ENCODE measurements at places on chromosomes 1 and 21.
A peak's percentile ranks its signal among the peaks of the same experiment; 100 is the strongest.

GRCh38 chr1:156480016-156480370 is 20.6 kb downstream of the MEF2D start:
- DNase-seq = no peak

DNA sequence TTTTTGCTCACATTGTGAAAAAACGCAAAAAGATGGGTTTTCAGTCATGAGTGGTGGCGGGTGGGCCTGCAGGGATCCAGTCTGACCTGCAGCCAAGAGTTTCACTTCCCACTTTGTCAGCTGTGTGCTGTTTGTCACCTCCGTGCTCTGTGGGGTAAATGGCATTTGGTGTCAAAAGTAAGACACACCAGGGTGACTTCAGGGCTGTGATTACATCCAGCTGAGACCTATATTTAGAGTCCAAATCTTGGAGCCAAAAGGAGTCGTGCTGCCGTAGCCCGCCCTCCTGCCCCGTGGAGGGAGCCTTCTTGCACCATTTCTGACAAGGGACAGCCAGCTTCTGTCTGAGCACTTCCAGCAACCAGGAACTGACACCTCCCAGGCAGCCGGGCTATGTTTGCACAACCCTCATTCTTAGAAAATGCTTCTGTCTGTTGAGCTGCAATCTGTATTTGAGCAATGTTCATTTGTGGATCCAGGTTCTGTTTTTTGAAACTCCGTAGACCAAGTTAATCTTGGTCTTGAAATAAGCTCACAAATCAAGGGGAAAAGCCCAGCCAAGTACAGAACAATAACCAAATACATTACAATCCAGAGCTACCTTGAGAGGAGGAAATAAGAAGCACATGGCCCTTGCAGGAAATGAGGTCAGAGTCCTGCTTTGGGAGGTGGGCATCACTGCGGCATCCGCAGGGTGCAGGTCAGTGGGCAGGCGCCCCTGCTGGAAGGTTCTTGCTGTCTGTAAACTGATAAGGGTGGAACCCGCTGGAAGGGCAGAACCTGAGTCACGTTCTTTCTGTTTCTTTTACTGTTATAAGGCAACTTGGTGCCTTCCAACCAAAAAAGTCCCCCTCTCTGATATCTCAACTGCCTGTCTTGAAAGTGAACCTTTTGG is 14.4 kb downstream of the ABCG1 start:
- peak; percentile 56 for DNase-seq

- no peak for DNase-seq
These were observed 172.7 kb downstream of the PDE4B start for GRCh38 chr1:65965112-65965996.

GRCh38 chr1:37464443-37464842 is 9.9 kb upstream of the ZC3H12A start:
- DNase-seq = no peak

DNA sequence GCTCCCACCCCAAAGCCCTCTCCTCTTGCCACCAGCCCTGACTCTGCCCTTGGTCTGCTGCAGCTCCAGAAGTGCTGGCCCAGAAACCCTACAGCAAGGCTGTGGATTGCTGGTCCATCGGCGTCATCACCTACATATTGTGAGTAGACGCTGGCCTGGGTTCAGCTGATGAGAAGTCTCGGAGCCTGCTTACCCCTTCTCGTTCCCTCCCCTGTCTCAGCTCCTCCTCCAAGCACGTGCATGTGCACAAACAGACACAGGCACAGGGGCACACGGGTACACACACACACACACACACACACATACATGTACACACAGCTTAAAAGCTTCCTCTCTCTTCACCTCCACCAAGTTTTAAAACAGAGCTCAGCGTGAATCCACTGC is 24.3 kb downstream of the CAMK1G start:
- DNase-seq = no peak

GRCh38 chr1:234920843-234921140 is 207.8 kb downstream of the TOMM20 start:
- DNase-seq = no peak

DNA sequence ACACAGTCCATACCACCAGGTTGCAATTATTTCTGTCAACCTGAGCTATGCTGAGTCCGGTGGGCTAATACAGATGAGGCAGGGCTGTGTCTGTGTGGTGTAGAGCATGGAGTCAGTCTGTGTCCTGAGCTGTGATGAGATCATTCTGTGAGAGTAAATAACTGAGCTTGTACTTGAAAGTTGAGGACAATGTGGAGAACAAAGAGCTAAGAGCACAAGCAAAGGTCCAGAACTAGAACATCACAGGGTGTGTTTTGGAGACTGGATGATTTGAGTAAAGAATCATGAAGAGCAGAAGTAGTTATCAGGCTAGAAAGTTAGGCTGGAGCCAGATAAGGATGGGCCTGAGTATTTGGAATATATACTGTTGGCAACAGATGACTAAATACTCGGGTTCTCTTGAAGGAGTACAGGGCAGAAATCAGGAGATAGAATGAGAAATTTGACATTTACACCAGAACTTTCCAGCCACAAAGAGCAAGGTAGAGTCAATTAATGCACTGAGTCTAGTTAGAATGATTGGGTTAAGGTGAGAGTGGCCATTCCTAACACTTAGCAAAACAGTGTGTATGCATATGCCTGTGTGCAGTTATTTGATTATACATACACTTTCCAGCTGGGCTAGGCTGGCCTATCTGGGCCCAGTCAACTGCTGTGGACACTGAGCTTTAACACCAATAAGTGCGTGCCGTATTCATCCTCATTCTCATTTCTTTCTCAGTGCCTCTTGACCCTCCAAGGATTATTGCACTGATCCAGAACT is 48.8 kb downstream of the LEPR start:
- no peak for DNase-seq

GRCh38 chr21:39612233-39613040 is at the start of gene B3GALT5:
Gene B3GALT5, plus strand, starts transcription at chr21:39612940. Its CDS starts 47,620 bp downstream, at chr21:39660560.
- DNase-seq = no peak

DNA sequence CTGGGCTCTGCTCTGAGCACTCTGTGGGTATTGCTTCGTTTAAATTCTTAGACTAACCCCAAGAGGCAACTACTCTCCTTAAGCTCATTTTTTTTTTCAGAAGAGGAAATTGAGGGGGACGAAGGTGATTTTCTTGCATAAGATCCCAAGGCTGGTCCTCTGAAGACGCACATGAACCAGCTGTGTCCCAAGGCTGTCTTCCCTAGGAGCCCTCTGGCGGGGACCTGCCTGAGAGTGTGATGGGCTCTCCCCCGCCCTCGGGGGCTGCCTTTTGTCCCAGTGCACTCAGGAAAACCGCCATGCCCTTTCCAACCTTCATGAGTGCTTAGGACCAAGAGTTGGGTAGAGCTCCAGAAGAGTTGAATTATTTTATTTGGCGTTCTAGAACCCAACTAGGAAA is 21.7 kb downstream of the UMODL1 start:
- no peak for DNase-seq

DNA sequence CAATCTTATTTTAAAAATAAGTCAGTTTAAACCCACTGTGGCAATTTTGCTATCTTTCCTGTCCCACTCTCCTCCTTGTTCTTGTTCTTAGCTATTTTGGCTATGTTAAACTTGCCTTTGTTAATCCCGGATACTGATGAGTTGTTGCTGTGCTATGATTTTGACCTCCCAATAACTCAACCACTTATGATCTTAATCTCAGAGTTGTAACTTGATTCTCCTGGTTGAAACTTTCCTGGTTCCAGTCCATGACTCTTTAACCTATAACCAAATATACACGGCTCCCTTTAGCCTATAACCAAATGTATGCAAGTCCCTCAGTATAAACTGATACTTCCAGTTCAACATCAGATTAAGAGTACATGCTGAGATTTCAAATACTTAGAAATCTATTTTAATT is 15.6 kb upstream of the ACADM start:
- DNase-seq = no peak

DNA sequence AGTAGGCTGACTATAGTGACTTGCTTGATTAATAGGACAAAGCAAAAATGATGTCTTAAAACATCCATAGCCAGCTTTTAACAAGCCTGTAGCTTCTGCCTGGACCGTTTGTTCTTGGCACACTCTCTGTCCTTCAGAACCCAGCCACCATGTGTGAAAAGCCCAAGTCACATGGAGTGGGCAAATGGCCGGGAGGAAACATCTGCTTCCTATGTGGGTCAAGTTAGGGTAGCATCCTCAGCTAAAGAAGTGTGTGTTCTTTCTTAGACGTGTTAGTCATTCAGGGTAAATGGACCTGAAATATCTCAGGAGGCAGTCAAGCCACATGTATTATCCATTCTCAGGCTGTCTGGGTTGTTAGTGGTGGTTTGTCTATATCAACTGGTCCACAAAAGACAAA is 23.4 kb downstream of the RD3 start:
- no peak for DNase-seq

- DNase-seq = no peak
These were observed 232.8 kb downstream of the CHRM3 start for GRCh38 chr1:239619190-239619589.

- no peak for DNase-seq
These were observed 47.3 kb upstream of the RCC1 start for GRCh38 chr1:28458237-28459228.

DNA sequence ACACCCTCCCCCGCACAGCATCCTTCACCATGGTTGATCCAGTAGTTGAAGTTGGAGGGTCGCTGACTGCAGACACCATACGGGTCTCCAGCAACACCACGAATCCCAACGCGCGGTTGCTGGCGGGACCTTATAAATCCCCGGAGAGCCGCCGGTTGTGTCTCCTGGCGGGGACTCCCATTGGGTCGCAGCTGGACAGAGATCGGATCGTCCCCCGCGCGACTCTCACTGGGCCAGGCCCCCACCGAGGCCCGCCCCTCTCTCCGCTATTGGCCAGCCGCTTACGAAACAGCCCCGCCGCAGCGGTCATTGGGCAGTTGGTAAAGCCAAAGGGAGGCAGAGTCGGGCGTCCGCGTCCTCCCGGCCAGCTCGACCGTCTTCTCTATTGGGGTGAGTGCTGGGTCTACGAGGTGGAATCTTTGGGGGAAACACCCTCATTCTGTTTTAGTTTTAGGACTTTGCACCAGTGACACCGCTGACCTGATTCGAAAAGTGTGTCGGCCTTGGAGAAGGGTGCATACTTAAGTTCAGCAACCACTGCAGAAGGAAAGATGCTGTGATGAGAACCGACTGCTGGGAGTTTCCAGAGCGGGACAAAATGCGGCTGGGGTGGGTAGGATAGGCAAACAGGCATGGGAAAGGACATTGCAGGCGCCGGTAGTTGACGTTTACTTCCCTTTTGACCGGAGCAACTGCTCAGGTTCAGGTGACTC is 27.4 kb downstream of the RABIF start:
- no peak for DNase-seq

GRCh38 chr21:28834335-28835238 is 158.1 kb downstream of the LTN1 start:
- DNase-seq = no peak

DNA sequence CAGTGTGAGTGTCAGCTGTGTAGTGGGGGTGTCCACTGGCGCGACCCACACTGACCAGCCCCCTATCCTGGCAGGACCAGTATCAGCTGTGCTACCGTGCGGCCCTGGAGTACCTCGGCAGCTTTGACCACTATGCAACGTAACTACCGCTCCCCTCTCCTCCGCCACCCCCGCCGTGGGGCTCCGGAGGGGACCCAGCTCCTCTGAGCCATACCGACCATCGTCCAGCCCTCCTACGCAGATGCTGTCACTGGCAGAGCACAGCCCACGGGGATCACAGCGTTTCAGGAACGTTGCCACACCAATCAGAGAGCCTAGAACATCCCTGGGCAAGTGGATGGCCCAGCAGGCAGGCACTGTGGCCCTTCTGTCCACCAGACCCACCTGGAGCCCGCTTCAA is 28.1 kb upstream of the KDM4A start:
- DNase-seq = no peak

DNA sequence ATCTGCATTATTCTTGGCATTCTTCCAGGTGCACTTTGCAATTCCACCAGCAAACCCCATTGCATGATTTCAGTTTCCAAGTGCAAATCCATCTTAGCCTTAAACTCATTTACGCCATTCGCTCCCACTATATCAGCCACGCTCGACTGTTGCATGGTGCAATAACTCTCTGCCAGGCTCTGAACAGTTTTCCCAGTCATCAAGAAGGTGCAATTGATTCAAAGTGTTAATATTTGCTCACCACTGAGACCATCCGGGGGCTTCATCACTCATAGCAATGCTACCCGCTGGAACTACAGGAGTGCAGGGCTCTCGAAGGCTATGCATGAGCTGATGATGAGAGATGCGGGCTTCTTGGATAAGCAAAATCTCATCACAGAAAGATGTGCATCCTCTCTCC is 488.2 kb downstream of the OMA1 start:
- DNase-seq = no peak

- DNase-seq = no peak
These were observed 326.7 kb upstream of the CAMK1G start for GRCh38 chr1:209256766-209257350.

DNA sequence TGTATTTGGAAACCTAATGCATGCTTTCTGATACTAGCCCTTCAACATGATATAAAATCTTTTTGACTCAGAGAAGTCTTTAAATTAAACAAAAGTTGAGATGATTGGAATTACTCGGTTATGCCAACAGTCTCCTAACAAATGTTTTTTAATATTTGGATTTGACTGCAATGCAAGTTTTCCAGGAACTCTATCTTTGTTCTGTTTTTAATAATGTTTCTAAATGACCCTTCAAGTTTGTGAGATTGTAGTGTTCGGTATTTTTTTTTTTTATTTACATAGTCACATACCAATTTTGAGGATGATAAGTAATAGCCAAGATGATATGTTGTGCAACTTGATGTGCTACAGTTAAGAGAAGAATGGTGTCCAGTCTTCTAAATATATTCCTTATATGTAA is 258.0 kb downstream of the FMN2 start:
- DNase-seq = no peak

DNA sequence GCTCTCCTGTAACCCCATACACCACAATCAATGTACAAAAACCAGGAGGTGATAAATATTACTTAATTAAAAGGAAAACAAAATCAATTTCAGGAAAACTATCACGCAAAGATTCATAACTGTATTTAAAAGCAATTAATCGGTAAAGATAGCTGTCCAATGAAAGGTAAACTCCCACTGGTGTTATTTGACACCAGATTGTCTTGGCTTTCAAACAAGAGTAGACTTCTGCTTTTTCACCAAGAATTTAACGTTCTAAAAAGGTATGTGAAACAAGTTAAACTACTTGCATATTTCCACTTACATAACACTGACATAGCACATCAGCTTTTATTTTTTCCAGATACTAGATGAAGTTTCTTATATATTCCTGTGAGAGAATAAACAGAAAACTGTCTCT is 3.5 kb downstream of the PLPP3 start:
- no peak for DNase-seq

DNA sequence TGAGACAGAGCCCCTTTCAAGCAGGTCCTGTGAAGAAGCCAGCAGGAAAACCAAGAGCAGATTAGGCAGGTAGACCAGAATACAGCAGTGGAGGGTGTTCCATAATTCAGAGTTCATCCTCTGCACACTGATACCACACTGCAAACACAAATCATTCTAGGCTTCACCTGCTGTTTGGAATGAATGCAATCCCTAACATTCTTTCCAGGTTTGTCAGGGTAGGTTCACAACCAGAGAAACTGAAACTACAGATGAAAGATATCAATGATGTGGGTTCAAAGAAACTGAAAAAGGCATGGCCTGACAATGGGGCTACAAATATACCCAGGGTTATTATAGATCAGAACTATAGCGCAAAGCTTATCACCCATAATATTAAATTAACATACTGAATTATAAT is 8.9 kb upstream of the SGIP1 start:
- no peak for DNase-seq

- DNase-seq = no peak
These were observed 773 bp downstream of the CHD1L start for GRCh38 chr1:147243228-147243685.

GRCh38 chr1:185343306-185343705 is 26.3 kb upstream of the IVNS1ABP start:
- DNase-seq = no peak
